ENCODE measurements at places on chromosomes 2 and 18. TPM values are rescaled to one million over a fixed set of nuclear protein-coding genes. Genes with fewer than 3 reads are reported as not detected.
A peak's percentile ranks its signal among the peaks of the same experiment; 100 is the strongest.

GRCh38 chr2:64905338-64906024 lies 83.7 kb upstream of the SLC1A4 start:
- H3K27me3 ChIP-seq, result peaks cover 39% of the 10 kb centered on the region
- no peak for DNase-seq
- H3K4me3 ChIP-seq, result no peak overlapping the region

GALR1 gene
- total RNA-seq, result not detected

TMEM247 gene
- total RNA-seq, result not detected

PLCD4 gene
- total RNA-seq, result 0.63 TPM

DNA sequence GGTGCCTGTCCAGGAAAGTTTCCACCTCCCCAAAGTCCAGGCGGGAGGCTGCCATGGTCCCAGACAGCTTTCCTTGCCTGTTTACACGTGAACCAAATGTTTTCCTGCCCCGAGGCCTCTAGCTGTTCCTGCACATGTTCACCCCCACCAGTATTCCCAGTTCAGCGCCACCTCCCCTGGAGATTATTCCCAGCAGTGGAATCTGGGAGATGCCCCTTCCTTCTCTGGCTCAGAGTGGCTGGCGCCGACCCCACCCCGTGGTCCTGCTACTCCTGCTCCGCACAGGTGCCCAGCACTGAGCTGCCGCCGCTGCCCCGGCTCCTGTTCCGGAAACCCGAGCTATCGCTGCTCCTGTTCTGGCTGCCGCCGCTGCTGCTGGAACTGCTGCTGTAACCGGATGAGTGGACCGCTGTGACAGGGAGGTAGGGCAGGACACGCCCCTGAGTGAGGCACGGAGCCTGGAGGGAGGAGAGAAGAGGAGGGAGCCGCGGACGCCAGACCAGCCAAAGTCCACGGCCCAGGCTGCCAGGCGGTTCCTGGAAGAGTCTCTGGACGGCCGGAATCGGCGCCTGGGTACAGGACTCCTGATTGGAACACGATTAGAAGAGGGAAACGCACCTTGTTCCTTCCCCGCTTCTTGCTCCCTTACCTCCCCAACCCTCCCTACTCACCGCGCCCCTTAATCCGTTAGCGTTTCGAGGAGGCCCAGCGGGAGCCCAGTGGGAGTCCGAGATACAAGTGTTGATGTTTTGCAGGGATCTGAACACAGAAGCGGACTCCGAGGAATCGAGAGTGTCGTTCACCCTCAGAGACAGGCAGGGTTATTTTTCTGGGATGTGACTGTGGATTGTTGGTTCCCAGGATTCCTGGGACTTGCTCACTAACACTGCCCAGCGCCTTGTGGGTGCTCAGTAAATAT lies at the start of gene PDE11A:
PDE11A (minus strand) TSS at position 395 of the 919 bp plus-strand sequence; CDS start at position 55, 340 bp downstream.
- no peaks in the 10 kb centered on the region for H3K27me3 ChIP-seq
- H3K27ac ChIP-seq, result peak within 1 kb of the TSS; percentile 91
- no peaks in the 10 kb centered on the region for H3K36me3 ChIP-seq
- peaks cover 66% of the 10 kb centered on the region for H3K4me1 ChIP-seq
- peak; percentile 92 for DNase-seq

GRCh38 chr2:109128616-109129355 lies at the start of gene SH3RF3:
SH3RF3 (plus strand) TSS chr2:109129205.
- peak within 1 kb of the TSS; percentile 96 for H3K4me3 ChIP-seq
- peaks cover 50% of the 10 kb centered on the region for H3K4me1 ChIP-seq
- H3K27me3 ChIP-seq, result peaks cover 11% of the 10 kb centered on the region
- H3K27ac ChIP-seq, result peak within 1 kb of the TSS; percentile 72
- DNase-seq, result peak; percentile 39

DNA sequence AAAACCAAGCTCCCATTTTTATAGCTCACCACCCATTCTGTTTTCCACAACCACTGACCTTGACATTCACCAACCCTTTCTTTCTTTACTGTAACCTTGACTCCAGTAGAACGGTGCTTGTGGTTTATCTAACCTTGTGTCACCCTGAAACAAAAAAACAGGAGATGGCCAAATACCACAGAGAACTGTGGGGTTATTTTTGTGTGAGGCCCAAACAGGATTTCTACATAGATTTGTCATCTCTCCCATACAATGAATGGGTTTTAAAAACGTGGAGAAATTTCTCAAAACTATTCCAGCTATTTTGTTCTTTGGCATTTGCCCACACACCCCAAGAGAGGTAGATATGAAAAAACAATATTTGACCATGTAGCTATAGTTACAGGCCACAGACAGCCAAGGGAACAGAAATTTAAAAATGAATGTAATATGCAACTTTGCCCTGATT lies 231.3 kb upstream of the TANK start:
- peaks cover 28% of the 10 kb centered on the region for H3K4me1 ChIP-seq
- no peaks in the 10 kb centered on the region for H3K36me3 ChIP-seq
- peak overlapping the region; percentile 58 for H3K27ac ChIP-seq

DNA sequence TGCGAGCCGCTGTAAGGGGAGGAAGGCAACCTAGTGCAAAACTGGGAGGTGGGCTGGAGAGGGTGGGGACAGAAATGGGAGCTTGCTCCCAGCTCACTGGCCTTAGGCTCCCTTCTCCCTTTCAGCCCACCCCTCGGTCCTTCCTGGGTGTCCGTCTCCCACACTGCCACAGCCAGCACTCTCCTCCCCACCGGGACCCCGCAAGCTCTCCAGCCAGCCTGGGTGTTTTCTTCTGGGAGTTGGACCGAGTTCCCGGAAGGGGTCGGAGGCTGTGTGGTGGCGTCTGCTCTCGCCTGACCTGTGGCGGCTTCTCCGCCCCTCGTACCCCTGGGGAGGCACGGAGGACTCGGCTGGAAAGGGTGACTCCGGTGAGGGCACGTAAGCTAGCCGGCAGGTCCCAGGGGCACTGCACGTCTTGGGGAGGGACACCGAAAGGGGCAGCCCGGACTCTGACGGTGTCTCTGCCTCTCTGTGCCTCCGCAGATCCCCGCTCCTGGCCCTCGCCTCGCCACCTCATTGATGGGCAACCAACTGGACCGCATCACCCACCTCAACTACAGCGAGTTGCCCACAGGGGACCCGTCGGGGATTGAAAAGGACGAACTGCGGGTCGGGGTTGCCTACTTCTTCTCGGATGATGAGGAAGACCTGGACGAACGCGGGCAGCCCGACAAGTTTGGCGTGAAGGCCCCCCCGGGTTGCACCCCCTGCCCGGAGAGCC lies 1.1 kb downstream of the LRATD1 start:
- H3K27me3 ChIP-seq, result peaks cover 37% of the 10 kb centered on the region
- DNase-seq, result no peak
- no peaks in the 10 kb centered on the region for H3K36me3 ChIP-seq
- peaks cover 19% of the 10 kb centered on the region for H3K4me1 ChIP-seq

GRCh38 chr2:10410001-10410822 lies 37.9 kb downstream of the ODC1 start:
- DNase-seq, result no peak
- peaks cover 3% of the 10 kb centered on the region for H3K27me3 ChIP-seq
- H3K4me3 ChIP-seq, result no peak overlapping the region
- peaks cover 9% of the 10 kb centered on the region for H3K36me3 ChIP-seq

DNA sequence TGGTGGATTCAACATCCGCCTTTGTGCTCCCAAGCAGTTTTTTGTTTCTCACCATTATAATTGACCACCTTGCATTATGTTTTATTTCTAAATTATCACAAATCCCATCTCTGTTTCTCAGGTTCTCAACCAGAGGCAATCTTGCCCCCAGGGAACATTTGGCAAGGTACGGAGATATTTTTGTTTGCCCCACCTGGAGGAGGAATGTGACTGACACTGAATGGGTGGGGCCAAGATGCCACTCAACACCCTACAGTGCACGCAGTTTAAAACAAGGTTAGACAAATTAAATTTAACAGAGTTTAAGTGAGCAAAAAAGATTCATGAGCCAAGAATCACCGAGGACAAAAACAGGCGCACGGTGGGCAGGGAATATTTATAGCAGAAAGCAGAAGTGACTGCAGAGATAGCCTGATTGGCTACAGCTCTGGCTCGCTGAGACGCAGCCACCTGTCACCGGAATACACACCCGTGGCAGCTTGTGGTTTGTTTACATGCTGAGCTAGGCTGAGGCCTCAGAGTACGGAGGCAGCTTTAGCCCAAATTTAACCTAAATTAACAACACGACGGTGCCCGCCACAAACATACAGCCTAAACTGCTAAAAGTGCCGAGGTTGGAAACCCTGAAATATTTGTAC lies 150.0 kb upstream of the ALKAL2 start:
- no peaks in the 10 kb centered on the region for H3K36me3 ChIP-seq
- no peak for DNase-seq
- H3K4me3 ChIP-seq, result no peak overlapping the region
- peaks cover 2% of the 10 kb centered on the region for H3K27me3 ChIP-seq

DNA sequence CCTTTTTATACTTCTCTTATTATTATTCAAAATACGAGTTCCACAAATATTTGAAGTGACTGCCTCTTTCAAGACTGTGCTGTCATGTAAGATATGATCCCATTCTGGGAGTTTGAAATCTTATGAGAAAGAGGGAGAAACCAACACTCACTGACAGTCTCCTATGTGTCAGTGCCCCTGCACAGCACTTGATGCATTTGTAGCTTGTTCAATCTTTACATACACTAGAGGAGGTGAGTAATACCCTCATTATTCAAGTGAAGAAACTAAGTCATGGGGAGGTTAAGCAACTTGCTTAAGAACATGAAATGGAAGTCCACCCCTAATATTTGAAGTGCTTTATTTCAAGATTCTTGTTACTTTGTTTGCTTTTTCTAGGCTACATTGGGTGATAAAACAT lies 459.5 kb upstream of the FANCL start:
- no peak overlapping the region for H3K27ac ChIP-seq
- H3K4me3 ChIP-seq, result no peak overlapping the region
- H3K27me3 ChIP-seq, result no peaks in the 10 kb centered on the region
- DNase-seq, result no peak

CPO gene
- total RNA-seq, result not detected

CIB4 gene
- not detected for total RNA-seq

DNA sequence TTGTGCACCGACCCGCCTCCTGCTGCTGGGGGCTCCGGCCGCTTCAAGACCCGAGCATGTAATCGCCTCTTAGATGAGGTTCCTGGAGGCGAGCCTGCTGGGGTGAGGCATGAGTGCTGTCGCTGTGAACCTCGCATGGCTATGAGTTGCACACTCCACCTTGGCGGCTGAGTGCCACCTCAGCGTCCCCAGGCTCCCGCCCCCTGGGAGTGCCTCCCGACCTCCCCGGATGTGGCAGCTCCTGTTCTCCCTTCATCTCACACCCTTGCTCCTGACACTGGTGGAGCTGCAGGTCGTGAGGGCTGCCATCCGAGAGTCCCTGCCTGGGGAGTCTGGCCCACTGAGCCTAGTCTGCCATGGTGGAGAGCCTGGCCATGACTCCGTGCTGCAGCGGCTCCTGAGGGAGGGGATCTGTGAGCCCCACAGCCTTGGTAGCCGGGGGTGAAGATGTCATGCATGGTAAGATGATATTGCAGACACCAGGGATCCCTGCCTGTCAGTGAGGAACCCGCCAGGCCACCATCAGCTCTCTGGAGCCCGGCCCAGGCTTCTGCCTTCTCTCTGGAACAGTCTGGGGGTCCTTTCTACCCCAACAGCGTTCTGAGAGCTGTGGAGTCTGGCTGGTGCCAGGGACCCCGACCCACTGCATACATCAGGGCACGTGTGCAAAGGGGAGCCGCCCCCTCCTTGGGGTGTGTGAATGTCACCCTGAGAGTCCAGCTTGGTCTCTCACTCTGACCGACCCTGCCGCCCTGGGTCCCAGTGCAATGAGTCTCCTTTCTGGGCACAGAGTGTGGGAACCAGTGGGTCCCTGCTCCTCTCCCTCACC lies 61.6 kb upstream of the HS6ST1 start:
- peaks cover 10% of the 10 kb centered on the region for H3K27me3 ChIP-seq
- no peak overlapping the region for H3K27ac ChIP-seq
- no peaks in the 10 kb centered on the region for H3K36me3 ChIP-seq
- DNase-seq, result no peak

DNA sequence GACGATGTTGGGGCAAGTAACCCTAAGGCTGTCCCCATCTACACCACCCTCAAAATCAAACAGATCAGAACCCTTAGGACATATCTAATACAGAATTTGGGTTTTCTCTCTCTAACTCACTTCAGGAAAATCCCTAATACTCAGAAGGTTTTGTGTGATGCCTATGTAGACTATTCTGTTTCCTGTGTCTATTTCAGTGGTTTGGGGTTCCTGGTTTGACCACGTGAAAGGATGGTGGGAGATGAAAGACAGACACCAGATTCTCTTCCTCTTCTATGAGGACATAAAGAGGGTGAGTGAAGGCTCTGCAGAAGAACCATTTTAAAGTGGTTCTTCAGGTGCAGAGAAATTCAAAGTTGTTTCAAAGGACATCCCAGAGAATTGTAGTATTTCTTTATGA lies 16.3 kb downstream of the SULT1C2 start:
- H3K27ac ChIP-seq, result no peak overlapping the region
- H3K4me1 ChIP-seq, result peaks cover 17% of the 10 kb centered on the region
- no peaks in the 10 kb centered on the region for H3K36me3 ChIP-seq
- peaks cover 2% of the 10 kb centered on the region for H3K27me3 ChIP-seq
- H3K4me3 ChIP-seq, result no peak overlapping the region

- no peaks in the 10 kb centered on the region for H3K36me3 ChIP-seq
- H3K4me1 ChIP-seq, result peaks cover 6% of the 10 kb centered on the region
- DNase-seq, result peak; percentile 57
- peaks cover 21% of the 10 kb centered on the region for H3K27me3 ChIP-seq
- no peak within 1 kb of the TSS for H3K27ac ChIP-seq
These were observed at the start of gene KCNF1 for GRCh38 chr2:10911291-10912075. KCNF1 (plus strand) TSS chr2:10911934; CDS start chr2:10912427, 493 bp downstream.

GRCh38 chr2:85588645-85589044 lies 4.4 kb downstream of the VAMP5 start:
- H3K4me1 ChIP-seq, result peaks cover 56% of the 10 kb centered on the region
- H3K4me3 ChIP-seq, result no peak overlapping the region
- no peak for DNase-seq
- no peak overlapping the region for H3K27ac ChIP-seq
- peaks cover 4% of the 10 kb centered on the region for H3K36me3 ChIP-seq
- peaks cover 1% of the 10 kb centered on the region for H3K27me3 ChIP-seq

DNA sequence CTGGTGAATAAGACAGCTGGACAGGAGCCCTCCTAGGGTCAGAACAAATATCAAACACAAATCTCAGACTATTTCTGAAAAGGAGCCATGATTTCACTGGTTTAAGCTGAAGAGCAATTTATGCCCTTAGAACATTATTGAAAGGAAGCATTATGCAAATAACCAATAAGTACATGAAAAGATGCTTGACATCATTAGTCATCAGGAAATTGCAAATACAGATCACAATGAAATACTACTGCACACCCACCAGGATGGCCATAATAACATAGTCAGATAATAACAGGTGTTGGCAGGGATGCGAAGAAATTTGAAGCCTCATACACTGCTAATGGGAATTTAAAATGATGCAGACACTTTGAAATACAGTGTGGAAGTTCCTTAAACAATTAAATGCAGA lies 176.4 kb upstream of the RAB6C start:
- no peak for DNase-seq
- H3K27ac ChIP-seq, result no peak overlapping the region
- H3K4me3 ChIP-seq, result no peak overlapping the region
- no peaks in the 10 kb centered on the region for H3K36me3 ChIP-seq
- H3K27me3 ChIP-seq, result peaks cover 2% of the 10 kb centered on the region

GRCh38 chr2:225411452-225411851 lies 11.9 kb downstream of the NYAP2 start:
- H3K27me3 ChIP-seq, result peaks cover 2% of the 10 kb centered on the region
- no peak overlapping the region for H3K27ac ChIP-seq
- DNase-seq, result no peak
- no peaks in the 10 kb centered on the region for H3K4me1 ChIP-seq

GRCh38 chr2:236705295-236706105 lies 135.9 kb downstream of the ACKR3 start:
- no peaks in the 10 kb centered on the region for H3K4me1 ChIP-seq
- no peak for DNase-seq
- H3K27ac ChIP-seq, result no peak overlapping the region
- no peak overlapping the region for H3K4me3 ChIP-seq

All from HFFc6 (cell line).